ENCODE measurements at places on chromosomes 12 and 14. TPM values are rescaled to one million over a fixed set of nuclear protein-coding genes. Genes with fewer than 3 reads are reported as not detected.

DNA sequence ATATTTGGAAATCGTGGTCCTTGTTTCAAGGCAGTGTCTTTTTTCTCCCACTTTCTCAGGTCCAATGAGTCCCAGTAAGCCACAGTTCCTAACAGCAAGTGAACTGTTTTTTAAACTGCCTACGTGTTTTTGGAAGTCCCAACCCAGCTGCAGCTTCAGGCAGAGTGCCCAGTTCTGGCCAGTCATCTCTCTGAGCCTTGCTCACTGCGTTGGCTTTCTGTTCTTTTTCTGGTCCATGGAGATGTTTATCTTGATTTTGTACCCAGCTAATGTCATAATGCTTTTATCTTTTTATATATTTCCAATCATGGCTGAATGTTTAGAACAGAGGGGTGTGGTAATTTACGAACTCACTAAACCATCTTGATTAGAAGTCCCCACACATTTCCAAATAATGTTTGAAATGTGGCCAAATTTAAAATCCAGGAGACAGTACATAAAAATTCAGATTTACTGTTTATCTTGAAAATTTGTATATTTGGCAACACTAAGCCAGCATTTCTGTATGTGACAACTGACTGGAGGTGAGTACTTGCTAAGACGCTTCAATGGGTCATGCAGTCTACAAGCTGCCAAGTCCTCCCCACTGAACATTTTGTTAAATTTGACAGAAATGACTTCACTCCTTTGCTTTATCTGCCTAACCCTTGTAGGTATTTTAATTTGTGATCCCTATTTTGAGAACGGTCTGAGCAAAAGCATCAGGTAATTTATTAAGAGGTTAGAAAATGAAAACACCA is 46.1 kb upstream of the OTOGL start:
- DNase-seq: no peak

GRCh38 chr12:3091382-3092241 is 14.4 kb downstream of the TSPAN9 start:
- no peak for DNase-seq

- no peak for DNase-seq
Measured at GRCh38 chr14:93987815-93988476, 9.2 kb upstream of the CCDC197 start.

DNA sequence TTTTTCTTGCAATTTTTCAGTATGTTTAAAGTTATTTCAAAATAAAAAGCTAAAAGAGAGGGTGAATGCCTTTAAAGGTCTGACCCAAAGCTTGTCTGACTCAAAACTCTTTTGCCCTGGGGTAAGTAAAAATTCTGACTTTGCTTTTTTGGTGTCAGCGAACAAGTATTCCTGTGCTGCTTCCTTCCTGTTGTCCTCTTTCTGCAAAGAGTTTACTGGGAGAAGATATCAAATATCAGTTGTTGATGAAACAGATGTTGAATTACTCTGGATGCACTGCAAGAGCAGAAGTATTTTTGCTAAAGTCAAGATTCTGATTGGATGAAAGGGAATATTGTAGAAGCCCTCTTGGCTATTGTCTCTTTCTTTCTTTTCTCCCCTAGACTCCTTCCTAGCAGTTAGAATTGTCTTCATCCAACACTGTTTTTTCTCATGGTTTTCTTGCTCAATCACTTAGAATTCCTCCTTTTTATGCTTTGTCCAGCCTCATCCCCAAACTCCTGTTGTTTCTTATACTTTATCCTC is 62.0 kb downstream of the DACT1 start:
- no peak for DNase-seq

Gene ARHGEF40
- total RNA-seq: 81.1 TPM

Gene ADCY6
- total RNA-seq: 58.5 TPM

GRCh38 chr14:59377991-59378601 is 87.1 kb downstream of the GPR135 start:
- no peak for DNase-seq

- DNase-seq: no peak
Measured at GRCh38 chr12:26088998-26089397, 35.8 kb downstream of the BHLHE41 start.

GRCh38 chr14:32011225-32011624 is 65.9 kb upstream of the ARHGAP5 start:
- no peak for DNase-seq

DNA sequence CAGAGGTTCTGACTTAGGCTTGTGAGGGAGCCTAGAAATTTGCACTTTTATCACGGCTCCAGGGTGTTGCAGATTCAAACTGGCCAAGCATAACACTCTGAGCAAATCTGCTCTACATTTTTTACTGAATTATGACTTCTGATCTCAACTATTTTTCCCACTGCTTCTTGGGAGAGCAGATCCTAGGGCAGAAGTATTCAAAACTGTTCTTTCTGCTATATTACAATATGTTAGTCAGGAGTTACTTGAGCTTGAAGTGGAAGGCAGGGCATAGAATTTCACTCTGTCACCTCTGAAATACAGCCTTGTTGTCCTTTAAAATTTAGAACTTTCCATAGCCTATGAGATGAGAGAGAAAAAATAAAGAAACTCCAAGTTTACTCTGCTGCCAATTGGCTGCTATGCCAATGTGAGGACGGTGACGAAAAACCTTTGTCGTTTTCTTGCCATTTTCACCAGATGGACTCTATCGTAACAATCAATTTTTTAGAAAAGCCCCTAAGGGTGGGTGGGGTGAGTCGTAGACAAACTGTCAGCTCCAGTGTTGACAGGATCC is 16.4 kb upstream of the KERA start:
- no peak for DNase-seq

GRCh38 chr12:103762473-103762872 is 78.6 kb downstream of the NT5DC3 start:
- no peak for DNase-seq

Gene WBP11
- total RNA-seq: 45.4 TPM

GRCh38 chr14:91284146-91284790 is 39.8 kb upstream of the GPR68 start:
- DNase-seq: no peak

Gene ADAM21
- total RNA-seq: 0.13 TPM

GRCh38 chr12:96425951-96426350 is 25.7 kb upstream of the CDK17 start:
- DNase-seq: no peak

Data from mesenteric fat pad (tissue), 1 donor.